ENCODE measurements at places on chromosomes 6 and 20. TPM values are rescaled to one million over a fixed set of nuclear protein-coding genes. Genes with fewer than 3 reads are reported as not detected.
A peak's percentile ranks its signal among the peaks of the same experiment; 100 is the strongest.

GRCh38 chr6:81774542-81774941, 22.1 kb upstream of the TENT5A start:
- no peak for DNase-seq

DNA sequence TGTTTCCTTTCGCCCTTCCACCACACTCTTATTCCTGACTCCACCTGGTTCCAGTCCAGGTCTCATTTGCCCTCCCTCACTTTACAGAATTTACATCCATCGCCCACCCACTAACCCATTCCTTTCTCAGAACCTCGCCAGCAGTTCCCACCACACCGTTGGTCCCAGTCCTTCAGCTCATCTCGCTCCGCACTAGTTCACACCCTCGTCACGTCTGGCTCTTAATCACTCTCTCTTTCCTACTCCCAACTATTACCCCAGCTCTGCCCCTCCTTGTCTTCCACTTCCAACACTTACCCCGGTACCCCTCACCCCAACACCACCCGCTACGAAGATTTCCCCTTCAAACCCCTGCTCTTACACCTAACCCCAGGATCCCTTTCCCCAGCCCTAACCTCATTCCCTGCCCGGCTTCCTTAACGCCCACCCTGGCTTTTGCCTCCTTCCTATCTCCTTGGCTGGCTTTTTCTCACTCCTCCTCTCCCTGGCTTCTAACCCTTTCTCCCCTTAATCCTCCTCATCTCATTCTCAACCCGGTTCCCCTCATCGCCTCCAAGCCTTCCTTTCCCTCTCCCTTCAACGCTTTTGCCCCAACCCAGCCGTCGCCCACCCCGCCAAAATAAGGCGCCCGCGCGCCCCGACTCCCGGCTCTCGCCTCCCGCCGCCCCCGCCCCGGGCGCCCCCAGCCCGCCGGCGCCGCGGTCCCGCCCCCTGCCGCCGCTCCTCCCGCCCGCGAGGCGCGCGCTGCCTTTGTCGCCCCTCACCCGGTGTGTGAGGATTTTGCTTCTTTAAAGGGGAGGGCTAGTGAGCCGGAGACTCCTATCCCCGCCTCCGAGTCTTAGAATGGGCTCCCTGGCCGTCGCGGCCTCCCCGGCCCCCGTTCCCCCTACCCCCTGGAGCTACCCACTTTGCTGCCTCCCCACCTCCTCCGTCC, 542 bp downstream of the USP49 start:
- DNase-seq, result no peak

- DNase-seq, result no peak
Observed at GRCh38 chr20:4835244-4836177, 113.8 kb downstream of the PRND start.

DNA sequence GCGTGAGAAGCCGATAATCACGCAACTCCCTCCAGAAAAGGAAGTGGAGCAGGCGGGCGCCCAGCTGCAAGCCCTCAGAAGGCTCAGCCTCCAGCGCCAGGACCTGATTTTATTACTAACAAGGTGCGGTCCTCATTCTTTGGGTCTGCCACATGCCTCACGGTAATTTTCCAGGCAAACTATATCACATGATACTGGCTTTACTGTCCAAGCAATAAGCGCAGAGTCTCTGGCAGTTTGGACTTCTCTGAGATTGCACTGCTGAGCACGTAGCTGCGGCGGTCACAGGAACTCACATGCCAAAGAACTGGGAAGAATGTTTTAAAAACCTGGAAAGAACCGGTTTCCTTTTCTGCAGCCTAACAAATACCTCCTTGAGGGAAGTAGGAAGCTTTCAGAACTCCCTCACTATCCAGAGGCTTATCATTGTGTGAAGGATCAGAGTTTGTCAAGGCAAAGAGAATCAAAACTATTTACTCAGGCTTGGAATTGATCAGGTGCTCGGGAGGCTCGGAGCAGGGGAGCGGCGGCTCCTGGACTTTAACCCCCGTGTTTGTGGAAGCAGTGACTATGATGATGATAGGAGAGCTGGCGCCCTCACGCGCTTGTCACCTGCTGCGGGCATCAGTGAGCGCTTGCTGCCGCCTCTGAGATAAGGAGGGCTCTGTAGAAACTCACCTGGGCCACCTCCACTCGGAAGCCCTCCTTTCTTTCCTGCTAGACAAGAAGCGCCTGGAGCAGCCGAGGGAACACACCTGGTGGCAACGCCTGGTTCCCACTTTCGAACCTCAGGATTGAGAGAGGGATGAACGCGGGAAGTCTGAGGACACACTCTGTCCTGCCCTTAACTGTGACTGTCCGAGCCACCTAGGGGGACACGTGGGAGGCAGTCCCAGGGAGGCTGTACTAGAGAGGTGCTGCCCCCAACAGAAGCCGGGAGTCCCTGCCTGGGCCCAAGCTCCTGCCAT, 27.2 kb upstream of the SYNJ2 start:
- no peak for DNase-seq

DNA sequence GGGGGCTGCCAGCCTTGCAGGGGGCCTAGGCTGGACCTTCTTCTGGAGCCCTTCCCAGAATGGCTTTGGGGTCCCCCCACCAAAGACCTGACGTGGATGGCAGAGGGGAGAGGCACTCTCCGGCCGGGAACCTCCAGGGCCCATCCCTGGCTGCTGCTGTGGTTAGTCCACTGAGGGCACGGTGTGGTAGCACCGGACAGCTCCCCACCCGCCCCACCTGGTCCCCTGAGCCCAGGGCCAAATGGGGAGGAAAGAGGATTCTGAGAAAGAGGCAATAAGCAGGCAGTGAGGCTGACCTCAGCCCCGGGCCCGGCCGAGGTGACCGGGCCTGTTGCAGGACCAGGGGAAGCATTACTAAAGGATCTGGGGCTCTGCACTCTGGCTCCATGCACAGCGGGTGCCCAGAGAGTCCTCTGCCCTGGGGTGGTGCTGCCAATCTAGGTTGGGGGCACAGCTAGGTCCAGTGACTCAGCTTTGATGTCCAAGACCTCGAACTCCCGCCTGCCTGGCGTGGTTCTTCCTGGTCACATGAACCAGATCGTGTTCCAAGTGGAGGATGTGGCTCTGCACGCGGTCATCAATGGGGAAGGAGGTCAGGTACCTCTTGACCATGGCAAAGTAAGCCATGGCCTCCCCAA, 2.2 kb downstream of the CENPB start:
- DNase-seq, result no peak

- no peak for DNase-seq
Observed at GRCh38 chr6:80991316-80991715, 761.2 kb downstream of the TENT5A start.

DNA sequence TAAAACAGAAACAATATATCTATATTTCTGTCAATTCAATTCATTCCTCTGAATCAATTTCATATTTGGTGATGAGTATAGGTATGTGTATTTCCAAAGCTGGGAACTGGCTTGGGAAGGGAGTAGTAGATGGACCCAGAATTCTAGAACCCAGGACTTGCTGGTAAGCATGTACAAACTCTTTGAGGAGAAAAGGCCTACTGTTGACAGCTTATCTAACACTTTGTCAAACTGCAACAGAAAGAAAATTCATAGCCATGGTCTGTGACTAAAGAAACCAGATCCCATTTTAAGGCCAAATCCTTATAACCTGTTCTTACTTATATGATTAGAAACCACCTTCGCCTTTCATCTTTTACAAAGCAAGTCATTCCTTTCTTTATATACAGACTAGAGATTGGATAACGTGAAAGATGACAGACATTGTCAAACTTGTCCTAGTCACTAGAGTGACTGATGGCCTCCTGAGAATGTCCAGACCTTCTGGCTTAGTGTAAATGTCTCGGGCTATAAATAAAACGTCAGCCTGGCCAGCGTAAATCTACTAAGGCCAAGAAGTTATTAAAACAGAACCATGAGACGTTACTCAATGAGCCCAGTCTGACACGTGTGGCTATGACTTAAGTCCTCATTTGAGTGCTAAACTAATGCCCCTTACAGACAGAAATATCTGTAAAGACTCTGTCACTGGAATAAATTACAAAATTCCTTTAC, 152.3 kb downstream of the ALDH8A1 start:
- DNase-seq, result no peak

- no peak for DNase-seq
Observed at GRCh38 chr20:44033344-44033743, 118.7 kb downstream of the TOX2 start.

- DNase-seq, result no peak
Observed at GRCh38 chr6:169062272-169062671, 191.4 kb downstream of the THBS2 start.

DNA sequence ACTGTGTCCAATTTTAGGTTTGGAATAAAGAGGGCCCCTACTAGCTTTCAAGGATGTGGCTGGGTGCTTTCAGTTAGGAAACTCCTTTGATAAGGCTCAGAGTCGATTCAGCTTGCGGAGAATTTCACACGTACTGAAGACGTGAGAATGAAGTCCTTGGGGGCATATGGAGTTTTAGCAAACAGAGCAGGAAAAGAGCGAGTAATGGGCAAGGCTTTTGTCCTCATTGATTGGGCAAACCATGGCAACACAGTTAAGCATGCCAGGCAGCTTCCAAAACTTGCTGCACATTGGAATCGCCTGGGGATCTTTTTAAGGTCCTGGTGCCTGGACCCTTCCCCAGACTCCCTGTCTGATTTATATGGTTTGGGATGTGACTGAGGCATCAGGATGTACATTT, 29.2 kb downstream of the ISM1 start:
- DNase-seq, result no peak

GRCh38 chr6:129874837-129875236, 13.7 kb upstream of the TMEM244 start:
- no peak for DNase-seq

DNA sequence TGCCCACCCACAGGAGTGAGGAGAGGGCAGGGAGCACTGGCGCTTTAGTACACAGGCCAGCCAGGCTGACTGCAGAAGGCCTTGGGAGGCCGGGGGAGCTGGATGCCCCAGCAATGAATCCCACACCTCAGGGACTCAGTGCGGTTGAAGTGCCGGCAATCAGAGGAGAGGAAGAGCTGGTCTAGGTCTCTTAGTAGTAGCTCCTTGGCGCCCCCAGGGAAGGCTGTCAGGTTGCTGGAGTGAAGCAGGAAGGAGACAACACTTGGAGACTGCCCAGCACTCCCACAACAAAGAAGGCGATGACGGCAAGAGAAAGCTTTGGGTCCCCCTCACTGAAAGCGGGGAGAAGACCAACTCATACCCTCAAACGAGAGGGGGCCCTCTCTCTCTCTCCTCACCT, 8.3 kb upstream of the TNXB start:
- DNase-seq, result no peak

DNA sequence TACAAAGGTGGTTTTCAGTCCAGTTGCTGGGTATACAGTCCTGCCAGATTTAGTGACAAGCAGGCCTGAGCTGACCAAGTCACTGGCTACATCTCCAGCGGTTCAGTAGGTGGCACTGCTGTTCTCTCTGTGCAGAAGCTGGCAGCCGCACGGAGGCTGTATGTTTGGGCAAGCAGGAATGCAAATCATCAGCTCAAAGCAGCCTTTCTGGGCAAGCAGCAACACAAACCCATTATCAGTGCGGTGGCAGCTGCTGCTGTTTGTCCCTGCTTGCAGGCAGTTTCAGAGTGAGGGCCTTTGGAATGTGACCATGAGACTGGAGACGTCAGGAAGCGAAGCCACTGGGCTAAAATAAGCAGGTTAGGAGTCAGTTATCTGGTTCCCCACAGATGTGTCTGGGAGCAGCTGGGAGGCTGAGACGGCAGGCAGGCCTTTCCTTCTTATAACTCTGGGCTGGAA, 72.5 kb downstream of the TXLNB start:
- peak; percentile 62 for DNase-seq

- DNase-seq, result no peak
Observed at GRCh38 chr6:130643361-130643760, 183.8 kb upstream of the SMLR1 start.

- no peak for DNase-seq
Observed at GRCh38 chr6:34806738-34807453, 15.0 kb downstream of the BLTP3A start.

Gene VSX1
- not detected for total RNA-seq

Gene COX7A2
- 495 TPM for total RNA-seq

Gene BPIFB2
- total RNA-seq, result not detected

Gene IL17A
- total RNA-seq, result not detected

Gene ZBP1
- total RNA-seq, result 0.15 TPM

Gene SLC13A3
- 0.24 TPM for total RNA-seq

Gene CST4
- total RNA-seq, result not detected

Gene PAK1IP1
- 37.4 TPM for total RNA-seq

Gene ELOVL4
- total RNA-seq, result 2.1 TPM
